PC-9 (cell line): ENCODE measurements at places on chromosomes 7 and 10. TPM values are rescaled to one million over a fixed set of nuclear protein-coding genes. Genes with fewer than 3 reads are reported as not detected.

DNA sequence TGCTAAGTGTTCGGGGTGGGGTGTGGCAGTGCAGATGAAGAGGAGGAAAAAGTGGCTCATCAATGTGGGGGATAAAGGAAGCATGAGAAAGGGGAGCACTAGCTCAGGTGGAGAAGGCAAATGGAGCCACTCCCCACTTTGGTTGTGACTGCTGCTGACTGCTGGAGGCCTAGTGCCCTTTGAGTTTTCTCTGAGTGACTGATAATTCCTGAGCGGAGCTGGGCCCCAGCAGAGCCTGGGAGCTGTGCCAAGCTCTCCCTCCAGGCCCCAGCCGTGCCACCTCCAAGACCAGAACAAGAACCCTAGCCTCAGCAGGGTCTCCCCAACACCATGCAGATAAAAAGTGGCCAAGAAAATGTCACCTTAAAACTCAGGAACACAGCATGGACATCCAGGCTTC lies 9.7 kb upstream of the RASSF4 start:
- no peak overlapping the region for H3K4me3 ChIP-seq
- H3K27me3 ChIP-seq = no peaks in the 10 kb centered on the region
- H3K4me1 ChIP-seq = no peaks in the 10 kb centered on the region
- no peak overlapping the region for H3K27ac ChIP-seq
- no peaks in the 10 kb centered on the region for H3K36me3 ChIP-seq
- no peak for DNase-seq

The TBATA gene
- not detected in 2 replicates for total RNA-seq

The TMEM72 gene
- total RNA-seq = not detected in 2 replicates

DNA sequence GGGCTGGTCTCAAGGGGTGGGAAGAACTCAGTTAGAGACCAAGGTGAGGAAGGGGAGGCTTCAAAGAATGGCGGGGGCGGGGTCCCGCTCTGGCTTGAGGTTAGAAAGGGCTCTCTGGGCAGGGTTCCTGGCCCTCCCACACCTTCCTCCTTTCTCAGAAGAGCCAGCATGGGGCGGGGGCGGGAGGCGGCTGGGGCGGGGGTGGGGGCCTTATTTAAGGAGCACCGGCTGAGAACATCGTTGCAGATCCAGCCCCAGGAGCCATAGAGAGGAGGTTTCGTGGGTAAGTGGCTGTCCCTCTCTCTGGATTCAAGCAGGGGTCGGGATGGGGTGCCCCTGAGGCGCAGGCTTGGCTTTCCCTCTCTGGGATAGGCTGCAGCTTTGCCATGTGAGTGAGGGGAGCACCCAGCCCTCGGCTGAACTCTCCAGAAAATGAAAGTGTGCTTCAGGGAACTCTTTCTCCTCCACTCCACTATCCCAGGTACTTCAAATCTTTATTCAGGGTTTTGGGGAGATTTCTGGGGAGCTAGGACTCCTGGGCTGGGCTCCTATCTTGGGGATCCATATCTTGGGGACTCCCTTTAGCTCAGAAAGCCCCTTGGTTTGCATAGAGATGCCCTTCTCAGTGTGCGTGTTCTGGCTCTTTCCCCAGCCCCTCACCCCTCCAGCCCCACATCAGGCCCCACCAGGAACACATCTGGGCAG lies 3.3 kb upstream of the CUEDC2 start:
- H3K4me3 ChIP-seq = no peak overlapping the region
- no peak overlapping the region for H3K27ac ChIP-seq
- H3K4me1 ChIP-seq = no peaks in the 10 kb centered on the region
- no peaks in the 10 kb centered on the region for H3K36me3 ChIP-seq
- no peaks in the 10 kb centered on the region for H3K27me3 ChIP-seq
- no peak for DNase-seq

The DCLRE1A gene
- 6.1 and 7.7 TPM in 2 replicates for total RNA-seq
